ENCODE measurements at places on chromosomes 1 and 21.

- no peak for DNase-seq
These were observed 61.5 kb upstream of the WLS start for GRCh38 chr1:68293609-68294366.

DNA sequence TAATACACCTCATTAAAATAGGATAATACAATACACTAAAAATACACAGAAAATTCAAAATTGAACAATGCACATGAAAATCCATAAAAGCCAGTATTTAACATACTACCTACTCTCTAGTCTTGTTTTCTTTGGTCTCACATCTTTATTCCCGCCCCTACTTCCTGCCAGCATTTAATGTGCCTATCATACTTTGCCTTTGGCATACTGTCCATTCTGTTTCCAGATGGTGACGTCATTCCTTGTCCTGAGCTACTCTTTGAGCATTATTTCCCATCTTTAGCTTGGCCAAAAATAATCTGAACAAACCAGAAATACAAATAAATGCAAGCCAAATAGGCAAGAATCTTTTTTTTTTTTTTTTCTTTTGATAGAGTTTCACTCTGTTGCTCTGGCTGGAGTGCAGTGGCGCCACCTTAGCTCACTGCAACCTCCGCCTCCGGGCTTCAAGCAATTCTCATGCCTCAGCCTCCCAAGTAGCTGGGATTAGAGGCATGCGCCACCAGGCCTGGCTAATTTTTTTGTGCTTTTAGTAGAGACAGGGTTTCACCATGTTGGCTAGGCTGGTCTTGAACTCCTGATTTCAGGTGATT is 4.4 kb downstream of the HFM1 start:
- DNase-seq = no peak

GRCh38 chr1:115833856-115834255 is 7.1 kb downstream of the NHLH2 start:
- no peak for DNase-seq

- DNase-seq = no peak
These were observed 54.5 kb downstream of the LGR6 start for GRCh38 chr1:202247837-202248795.

- DNase-seq = peak; percentile 71
These were observed 161.1 kb upstream of the COL6A1 start for GRCh38 chr21:45820171-45821091.

DNA sequence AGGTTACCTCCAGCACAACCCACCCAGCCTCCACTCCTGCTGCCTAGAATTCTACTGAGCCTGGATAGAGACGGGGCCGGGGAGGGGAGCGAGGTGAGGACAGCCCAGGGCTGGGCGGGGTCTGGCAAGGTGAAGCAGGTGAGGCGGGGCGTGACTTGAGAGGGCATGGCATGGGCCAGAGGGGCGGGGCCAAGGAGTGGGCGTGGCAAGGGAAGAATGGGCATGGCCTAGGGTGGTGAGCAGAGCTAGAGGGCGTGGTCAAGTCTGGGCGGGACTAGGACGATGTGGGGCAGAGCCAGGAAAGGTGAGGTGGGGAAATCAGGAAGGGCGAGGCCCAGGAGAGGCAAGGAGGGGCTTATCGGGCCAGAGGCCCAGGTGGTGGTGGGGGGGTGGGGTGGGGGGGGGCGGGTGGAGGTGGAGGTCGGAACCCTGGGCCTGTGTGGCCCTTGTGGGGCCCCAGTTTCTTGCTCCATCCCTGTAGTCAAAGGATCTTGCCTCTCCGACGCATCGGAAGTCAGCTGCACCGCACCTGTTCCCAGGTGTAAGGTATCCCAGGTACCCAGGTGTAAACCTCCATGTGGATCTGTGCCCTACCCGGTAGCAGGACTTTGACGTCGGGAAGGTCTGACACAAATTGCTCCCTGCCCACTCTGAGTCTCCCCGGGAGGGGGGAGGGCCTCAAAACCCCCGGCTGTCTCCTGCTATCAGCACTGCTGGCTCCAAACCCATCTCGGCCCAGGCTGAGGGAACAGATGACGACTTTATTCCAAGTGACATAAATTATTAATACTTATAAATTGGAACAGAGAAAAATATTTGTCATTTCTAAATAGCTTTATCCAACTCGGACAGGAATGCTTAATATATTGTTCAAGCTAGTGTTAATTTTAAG is 32.9 kb upstream of the UTS2 start:
- no peak for DNase-seq

DNA sequence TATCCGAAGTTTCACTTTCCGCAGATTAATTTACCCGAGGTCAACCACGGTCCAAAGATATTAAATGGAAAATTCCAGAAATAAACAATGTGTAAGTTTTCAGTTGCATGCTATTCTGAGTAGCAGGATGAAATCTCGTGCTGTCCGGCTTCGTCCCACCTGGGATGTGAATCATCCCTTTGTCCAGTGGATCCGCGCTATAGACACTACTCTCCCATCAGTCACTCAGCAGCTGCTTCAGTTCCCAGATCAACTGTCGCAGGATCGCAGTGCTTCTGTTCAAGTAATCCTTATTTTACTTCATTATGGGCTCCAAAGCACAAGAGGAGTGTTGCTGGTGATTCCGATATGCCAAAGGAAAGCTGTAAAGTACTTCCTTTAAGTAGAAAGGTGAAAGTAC is 8.3 kb upstream of the LRP8 start:
- DNase-seq = no peak

DNA sequence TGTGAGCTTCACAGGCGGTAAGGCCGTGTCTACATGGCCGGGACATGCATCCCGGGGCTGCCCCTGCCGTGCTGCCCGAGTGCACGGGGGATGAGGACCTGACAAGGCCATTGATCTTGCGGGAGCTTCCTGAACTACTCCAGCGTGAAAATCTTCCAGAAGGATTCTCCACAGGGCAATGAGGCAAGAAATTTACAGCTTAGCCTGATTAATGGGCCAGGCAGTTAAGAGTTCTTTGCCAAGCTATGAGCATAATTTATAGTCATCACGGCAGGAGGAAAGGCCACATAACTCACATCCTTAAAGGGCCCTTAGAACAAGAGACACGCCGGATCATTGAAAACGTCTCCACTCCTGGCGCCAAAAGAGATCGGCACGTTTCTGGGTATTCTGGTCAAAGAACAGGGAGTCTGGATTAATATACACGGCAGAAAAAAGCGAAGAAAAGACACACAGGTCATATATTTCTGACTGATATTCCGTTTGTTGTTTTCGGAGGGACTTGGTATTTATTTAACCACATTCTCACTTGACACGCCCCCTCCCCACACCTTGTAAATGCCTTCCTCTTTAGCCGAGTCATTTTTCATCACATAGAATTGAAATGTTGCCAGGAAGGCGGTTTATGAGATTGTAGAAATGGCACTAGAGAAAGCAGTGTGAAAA is 180.5 kb downstream of the DYRK1A start:
- DNase-seq = no peak

DNA sequence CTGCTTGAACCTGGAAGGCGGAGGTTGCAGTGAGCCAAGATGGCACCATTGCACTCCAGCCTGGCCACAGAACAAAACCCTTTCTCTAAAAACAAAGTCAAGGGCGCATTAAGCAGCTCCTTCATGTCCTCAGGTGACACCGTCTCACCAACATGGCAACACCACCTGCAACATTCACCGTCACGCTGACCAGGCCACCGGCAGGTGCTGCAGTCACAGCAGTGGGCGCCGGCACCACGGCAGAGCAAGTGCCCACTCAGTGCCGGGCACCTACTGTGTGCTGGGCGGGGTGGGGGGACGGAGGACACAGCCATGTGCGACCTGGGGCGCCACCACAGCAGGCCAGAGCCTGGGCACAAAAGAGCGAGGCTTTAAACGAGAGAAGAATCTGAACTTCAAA is 12.1 kb downstream of the ATAD3B start:
- no peak for DNase-seq

GRCh38 chr1:64038965-64039364 is 164.5 kb upstream of the UBE2U start:
- no peak for DNase-seq

DNA sequence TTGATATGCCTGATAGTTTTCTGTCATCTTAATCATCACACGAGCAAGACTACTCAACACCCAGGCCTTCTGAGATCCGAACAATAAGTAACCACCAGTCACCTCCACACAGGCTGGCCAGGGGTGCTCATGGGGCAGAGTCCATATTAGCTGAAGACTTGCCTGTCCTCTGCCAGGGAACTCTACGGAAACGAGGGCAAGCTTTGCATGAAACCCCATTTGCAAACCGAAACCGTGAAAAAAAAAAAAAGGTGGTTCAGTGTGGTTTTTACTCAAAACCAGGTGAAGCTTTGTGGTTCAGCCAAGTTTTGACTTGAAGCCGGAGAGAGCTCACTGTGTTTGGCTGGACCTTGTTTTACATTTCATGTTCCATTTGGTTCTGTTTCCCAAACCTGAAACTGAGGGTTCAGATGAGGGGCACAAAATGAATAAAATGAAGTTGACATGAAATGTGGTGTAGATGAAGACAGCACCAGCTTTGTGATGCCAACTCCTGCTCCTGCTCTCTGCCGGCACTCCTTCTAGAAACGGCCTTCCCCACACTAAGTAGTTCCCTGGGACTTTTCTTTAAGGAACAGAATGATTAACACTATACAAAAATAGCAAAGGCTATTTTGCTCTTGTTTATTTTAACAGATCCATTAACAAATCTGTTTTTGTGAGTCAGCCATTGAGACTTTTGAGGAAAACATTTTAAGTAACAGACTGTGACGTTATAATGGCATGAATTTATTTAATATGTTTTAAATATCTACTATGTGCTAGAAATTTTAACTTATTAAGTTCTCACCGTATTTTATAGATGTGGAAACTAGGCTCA is 74.7 kb downstream of the RUNX1 start:
- no peak for DNase-seq

DNA sequence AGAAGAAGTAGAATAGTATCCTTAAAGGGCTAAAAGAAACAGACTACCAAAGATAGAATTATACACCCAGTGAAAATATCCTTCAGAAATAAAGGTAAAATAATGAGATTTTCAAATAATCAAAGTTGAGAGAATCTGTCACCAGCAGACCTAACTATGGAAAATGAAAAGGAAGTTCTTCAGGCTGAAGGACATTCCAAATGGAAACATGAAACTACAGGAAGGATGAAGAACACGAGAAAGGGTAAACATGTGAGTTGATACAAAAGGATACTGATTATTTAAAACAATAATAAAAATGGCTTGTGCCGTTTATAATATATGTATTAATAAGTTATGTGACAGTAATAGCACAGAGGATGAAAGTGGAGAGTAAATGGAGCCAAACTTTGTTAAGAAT is 57.1 kb upstream of the SLFNL1 start:
- DNase-seq = no peak

Measured in nucleus accumbens (tissue), 56 donors.